Peyer's patch (tissue), 4 donors: ENCODE measurements at places on chromosomes 3 and 15. TPM values are rescaled to one million over a fixed set of nuclear protein-coding genes. Genes with fewer than 3 reads are reported as not detected.

DNA sequence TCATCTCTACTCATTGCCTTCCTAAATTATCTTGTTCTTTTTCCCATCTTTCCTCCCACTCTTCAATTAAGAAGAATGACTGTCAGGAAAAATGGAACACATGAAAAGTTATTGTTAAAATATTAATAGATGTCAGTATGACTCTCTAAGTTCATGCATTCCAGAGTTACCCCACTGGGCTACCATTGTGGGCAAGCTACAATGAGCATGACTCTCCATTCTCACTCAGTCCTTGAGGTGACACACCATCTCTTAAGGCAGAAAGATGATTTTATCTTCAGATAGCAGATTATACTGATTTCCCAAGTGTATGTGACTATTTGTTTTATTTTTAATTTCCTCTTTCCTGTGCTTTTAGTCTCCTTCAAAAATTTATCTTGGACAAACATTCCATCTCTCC is 144.3 kb downstream of the ALCAM start:
- DNase-seq, result no peak
- H3K27ac ChIP-seq, result no peak overlapping the region
- no peaks in the 10 kb centered on the region for H3K4me1 ChIP-seq
- H3K27me3 ChIP-seq, result no peaks in the 10 kb centered on the region

DNA sequence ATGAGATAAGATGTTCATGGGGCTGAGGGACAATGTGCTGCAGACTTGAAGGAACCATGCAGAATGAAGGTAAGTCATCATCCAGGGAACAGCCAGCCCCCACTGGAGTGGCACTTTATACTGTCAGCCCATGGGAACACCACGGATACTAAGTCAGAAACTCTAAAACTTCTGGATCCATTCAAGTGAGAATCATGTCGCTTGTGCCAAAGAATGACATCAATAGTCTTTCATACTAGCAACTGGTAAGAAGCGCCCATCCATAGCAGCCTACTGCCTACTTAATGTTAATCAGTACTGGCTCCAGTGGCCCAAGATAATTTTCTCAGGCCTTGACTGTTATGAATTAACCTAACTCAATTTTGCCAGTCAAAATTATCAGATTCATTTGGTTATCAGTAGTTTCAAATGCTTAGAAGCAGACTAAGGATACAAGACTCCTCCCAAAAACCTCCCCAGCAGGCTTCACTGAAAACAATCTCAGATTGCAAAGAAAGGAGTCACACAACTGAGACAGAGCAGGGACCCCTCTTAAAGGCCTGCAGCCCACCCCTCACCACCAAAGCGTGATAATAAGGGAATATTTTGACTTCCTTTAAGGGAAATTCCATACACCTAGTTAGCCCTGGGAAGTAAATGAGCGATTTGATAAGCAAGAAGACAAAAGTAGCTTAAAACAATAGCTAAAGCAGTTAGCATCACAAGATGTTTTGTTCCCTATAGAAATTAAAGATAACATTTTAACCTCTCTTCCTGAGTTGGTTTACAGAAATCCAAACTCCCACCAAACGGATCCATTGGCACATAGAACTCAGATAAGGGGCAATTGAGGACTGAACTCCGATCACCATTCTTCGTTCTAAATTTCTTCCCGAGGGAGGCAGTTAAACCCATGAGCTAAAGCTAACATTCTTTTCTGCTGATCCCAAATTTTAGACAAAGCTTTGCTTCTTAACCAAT is 98.8 kb downstream of the TGFBR2 start:
- no peak for DNase-seq
- no peak overlapping the region for H3K4me3 ChIP-seq
- no peaks in the 10 kb centered on the region for H3K36me3 ChIP-seq
- no peaks in the 10 kb centered on the region for H3K4me1 ChIP-seq
- no peak overlapping the region for H3K27ac ChIP-seq

DNA sequence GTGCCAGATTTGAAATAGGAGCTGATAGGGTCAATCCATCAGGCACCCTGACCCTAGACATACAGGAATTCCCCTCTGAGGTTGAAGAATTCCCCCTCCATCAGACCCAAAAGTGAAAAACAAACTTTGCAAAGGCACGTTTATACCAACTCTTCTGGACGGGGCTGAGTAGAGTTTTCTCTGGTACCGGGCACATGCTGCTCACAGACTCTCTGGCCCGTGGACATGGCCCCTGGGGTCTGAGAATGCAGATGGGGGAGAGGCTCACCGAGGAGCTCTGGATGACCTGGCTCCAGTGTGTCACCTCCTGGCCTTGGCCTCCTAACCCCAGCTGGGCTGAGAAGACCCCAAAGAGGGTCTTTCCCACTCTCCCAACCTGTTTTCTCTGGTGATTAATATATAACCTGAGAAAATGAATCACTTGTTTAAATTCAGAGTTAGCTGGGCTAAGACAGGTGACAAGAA is 11.2 kb upstream of the LIPC start:
- no peaks in the 10 kb centered on the region for H3K27me3 ChIP-seq
- DNase-seq, result no peak
- no peaks in the 10 kb centered on the region for H3K36me3 ChIP-seq
- H3K4me3 ChIP-seq, result no peak overlapping the region
- no peaks in the 10 kb centered on the region for H3K4me1 ChIP-seq

GRCh38 chr3:109553591-109554371 is 216.4 kb upstream of the DPPA4 start:
- H3K27me3 ChIP-seq, result no peaks in the 10 kb centered on the region
- H3K27ac ChIP-seq, result no peak overlapping the region
- DNase-seq, result no peak

DNA sequence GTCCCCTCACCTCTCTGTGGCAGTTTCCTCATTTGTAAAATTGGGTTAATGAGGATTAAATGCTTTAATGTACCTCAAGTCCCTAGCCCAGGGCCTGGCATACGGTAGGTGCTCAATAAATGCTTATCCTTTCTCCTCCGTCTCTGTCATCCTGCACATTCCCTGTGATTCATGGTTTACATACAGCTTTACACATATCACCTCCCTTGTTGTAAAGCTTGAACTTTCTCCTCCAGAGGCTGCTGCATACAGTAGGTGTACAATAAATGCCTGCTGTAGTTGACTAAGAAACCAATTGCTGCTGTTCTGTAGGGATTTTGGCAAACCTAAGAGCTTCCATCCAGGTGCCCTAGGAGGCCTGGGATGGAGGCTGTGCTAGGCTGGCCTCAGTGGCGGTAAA is 1.5 kb upstream of the CSPG4 start:
- no peaks in the 10 kb centered on the region for H3K36me3 ChIP-seq
- H3K27me3 ChIP-seq, result no peaks in the 10 kb centered on the region
- no peak for DNase-seq

DNA sequence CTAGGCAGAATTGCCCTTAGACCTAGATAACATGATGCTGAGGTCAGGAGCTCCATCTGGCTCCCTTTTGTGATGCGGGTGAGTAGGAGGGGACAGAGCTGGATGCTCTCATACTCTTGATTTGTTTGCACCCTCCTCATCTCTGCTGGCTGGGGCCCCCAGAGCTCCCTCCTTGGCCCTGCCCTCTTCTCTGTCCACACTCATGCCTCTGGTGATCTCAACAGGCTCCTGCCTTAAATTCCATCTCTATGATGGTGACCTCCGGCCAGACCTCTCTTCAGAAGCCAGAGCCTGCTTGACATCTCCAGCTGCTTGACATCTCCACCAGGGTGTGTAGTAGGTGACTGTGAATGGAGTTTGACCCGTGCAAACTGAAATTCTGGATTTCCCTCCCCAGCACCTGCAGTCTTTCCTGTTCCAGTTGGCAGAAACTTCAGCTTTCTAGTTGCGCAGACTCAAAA is 4.3 kb upstream of the FGD5 start:
- no peak overlapping the region for H3K4me3 ChIP-seq
- DNase-seq, result no peak
- H3K4me1 ChIP-seq, result no peaks in the 10 kb centered on the region
- H3K36me3 ChIP-seq, result no peaks in the 10 kb centered on the region
- H3K27me3 ChIP-seq, result no peaks in the 10 kb centered on the region

GRCh38 chr3:45597171-45597570 is 2.6 kb downstream of the LIMD1 start:
- no peaks in the 10 kb centered on the region for H3K27me3 ChIP-seq
- peak overlapping the region; percentile 92 for H3K27ac ChIP-seq
- no peak for DNase-seq
- peaks cover 73% of the 10 kb centered on the region for H3K4me1 ChIP-seq

DNA sequence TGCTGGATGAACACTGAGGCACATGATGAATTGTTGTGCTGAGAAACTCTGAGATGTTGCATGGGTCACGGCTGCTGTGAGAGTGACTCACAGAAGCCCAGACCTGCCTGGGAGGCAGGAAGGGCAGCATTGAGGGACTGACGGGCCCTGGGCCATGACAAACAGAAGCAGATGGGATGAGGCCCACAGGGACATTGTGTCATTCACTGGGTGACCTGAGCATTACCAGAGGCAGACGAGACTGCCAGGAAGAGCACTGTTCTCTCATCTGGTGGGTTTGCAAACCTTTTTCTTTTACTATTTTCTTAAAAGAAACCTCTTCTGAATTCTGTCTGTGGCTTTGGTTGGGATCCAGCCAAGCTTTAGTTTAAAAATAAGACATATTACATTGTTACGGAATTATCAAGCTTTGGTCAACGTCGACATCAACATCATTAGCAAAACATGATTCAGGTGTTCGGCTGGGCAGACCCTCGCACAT is 67.8 kb downstream of the BDH1 start:
- no peaks in the 10 kb centered on the region for H3K27me3 ChIP-seq
- H3K4me3 ChIP-seq, result no peak overlapping the region
- no peaks in the 10 kb centered on the region for H3K36me3 ChIP-seq
- no peaks in the 10 kb centered on the region for H3K4me1 ChIP-seq
- DNase-seq, result no peak

DNA sequence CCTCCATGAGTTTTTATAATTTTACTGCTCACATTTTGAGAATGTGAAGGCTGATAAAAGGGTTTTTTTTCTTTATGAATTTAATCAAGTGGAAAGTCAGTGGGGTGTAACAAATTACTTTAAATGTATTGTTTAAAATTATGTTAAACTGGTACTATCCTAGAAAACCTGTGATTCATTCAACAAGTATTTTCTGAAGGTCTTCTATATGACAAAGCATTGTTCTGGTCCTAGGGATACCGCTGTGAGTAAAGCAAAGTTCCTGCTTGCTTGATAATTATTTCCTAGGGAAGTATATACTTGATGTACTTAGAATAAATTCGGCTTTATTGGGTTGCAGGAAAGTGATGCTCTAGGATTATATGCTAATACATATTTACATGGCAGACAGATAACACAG is 152.8 kb upstream of the GOLGA6L4 start:
- no peaks in the 10 kb centered on the region for H3K4me1 ChIP-seq
- no peak overlapping the region for H3K27ac ChIP-seq
- peaks cover 5% of the 10 kb centered on the region for H3K27me3 ChIP-seq
- no peaks in the 10 kb centered on the region for H3K36me3 ChIP-seq
- no peak overlapping the region for H3K4me3 ChIP-seq
- no peak for DNase-seq

GRCh38 chr3:12979151-12979946 is 93.9 kb downstream of the IQSEC1 start:
- no peak overlapping the region for H3K27ac ChIP-seq
- no peak for DNase-seq
- no peaks in the 10 kb centered on the region for H3K27me3 ChIP-seq
- H3K4me1 ChIP-seq, result no peaks in the 10 kb centered on the region

GRCh38 chr3:185766329-185767001 is 58.4 kb downstream of the IGF2BP2 start:
- DNase-seq, result no peak
- H3K4me1 ChIP-seq, result peaks cover 10% of the 10 kb centered on the region
- no peaks in the 10 kb centered on the region for H3K36me3 ChIP-seq
- no peak overlapping the region for H3K4me3 ChIP-seq
- no peaks in the 10 kb centered on the region for H3K27me3 ChIP-seq
- peak overlapping the region; percentile 4 for H3K27ac ChIP-seq

GRCh38 chr3:100400780-100401673 is at the start of the genes LNP1 and TOMM70:
TSS of gene LNP1 (plus strand) at chr3:100401539. CDS start at chr3:100429730, 28,191 bp downstream.
TSS of gene TOMM70 (minus strand) at chr3:100401089. CDS start at chr3:100400949, 140 bp downstream.
- no peaks in the 10 kb centered on the region for H3K36me3 ChIP-seq
- H3K27me3 ChIP-seq, result no peaks in the 10 kb centered on the region
- peaks cover 27% of the 10 kb centered on the region for H3K4me1 ChIP-seq
- peak; percentile 99 for DNase-seq
- peak within 1 kb of the TSS; percentile 89 for H3K27ac ChIP-seq

DNA sequence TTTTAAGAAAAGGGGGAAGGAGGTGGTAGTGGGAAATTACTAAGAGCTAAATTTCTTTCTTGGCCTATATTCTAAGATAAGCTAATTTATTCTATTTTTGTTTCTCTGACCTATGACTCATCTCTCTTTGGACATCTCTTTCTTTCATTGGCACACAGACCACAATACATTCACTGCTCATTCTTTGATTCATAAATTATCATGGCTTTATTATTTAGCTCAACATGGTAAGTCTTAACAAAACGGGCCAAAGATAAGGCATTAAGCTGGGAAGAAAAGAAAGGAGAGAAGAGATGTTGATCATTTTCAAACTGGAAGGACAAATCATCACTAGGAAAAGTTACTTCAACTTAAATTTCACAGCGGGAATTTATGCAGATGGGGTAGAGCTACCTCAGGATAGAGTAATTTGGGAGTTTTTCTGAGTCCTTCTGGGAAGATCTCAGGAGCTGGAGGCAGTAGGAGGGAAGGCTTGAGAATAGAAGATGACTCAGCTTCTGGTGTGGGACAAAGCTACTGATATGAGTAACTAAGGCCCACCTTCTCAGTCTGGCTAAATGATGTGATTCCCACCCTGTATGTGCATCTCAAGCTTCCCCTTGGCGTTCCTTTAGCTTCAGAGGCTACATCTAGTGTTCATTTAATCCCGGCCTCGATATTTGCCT is 7.5 kb upstream of the ALCAM start:
- no peak overlapping the region for H3K27ac ChIP-seq
- H3K36me3 ChIP-seq, result no peaks in the 10 kb centered on the region
- no peaks in the 10 kb centered on the region for H3K4me1 ChIP-seq
- DNase-seq, result no peak

DNA sequence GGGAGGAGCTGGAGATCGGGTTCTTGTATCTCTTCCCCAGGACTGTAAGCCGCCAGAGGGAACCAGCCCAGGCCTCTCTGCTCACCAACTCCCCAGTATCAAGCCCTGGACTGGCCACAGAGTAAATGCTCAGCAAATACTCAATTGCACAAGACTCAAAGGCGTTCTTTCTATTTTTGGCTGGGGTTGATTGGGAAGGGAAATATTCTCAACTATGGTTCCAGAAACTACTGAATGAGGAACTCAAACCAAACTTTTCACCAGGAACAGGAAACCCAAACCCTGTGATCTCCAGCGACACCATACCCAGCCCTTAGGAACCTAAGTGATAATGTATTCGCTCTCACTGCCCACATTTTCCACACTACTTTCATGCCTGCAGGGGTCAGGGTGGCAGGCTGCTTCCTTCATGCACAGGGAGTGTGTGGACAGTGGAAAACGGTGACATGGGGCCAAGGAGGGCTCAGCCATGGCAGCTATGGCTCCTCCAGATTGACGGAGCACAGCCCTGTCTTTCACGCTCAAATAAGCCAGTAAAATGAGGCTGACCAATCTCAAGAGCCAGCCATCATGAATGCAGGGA is 124.7 kb upstream of the RAD18 start:
- H3K4me3 ChIP-seq, result no peak overlapping the region
- no peaks in the 10 kb centered on the region for H3K27me3 ChIP-seq
- DNase-seq, result no peak
- no peak overlapping the region for H3K27ac ChIP-seq

UPK1B gene
- not detected for total RNA-seq

SPSB4 gene
- not detected for total RNA-seq
